ENCODE measurements at places on chromosomes 5 and 9.

GRCh38 chr5:12354686-12355085 is 450.4 kb upstream of the CTNND2 start:
- DNase-seq: no peak

GRCh38 chr9:32622948-32623347 is 12.5 kb downstream of the TAF1L start:
- DNase-seq: no peak

DNA sequence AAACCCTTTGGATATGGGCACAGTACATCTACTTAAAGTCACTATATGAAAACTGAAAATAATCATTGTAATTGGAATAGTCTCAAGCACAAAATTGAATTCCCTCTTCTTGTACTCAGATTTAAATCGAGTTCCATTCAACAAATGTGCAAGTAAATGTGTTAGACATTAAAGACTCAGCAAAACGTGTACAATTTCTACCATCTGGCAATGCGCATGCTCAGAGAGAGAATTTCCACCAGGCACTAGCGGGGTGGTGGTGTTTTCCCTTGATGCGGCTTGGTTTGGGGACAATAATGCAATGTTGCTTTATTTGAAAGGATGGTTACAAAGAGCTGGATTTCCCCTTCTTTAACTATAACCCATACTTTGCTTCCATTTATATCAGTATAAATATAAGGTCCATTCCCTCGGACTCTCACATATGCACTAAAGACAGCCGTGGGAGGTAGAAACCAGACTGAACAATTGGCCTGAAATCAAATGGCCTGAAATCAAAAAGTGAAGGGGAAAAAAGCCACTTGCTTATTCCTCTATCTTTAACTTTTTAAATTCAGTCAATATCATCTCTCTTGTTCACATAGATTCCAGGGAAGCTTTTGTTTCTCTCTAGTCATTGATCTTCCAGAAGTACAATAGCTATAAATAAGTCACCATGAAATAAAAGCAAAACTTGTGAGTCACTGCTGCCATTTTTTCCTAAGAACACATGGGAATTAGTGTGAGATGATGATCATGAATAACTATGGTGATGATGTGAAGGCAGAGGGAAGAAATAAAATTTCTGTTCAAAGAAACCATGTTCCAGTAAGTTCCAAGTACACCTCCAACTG is 59.2 kb downstream of the ADAMTS12 start:
- DNase-seq: no peak

GRCh38 chr5:36915653-36916052 is 39.1 kb downstream of the NIPBL start:
- DNase-seq: no peak

DNA sequence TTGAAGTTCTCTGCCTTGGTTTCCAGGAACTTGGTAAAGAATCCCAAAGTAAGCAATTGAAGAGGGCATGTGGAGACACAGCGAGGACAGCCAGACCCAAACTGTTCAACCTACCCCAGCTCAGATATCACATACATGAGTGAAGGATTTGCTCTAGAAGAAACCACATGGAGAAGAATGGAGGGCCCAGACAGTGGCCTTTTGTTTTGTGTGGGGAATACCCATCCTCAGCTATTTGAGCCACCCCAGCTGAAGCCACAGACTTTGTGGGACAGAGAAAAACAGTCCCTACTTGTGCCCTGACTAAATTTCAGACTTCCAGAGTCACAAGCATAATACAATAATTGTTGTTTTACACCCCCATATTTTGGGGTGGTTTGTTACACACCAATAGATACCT is 387.1 kb downstream of the ZSWIM6 start:
- DNase-seq: no peak

GRCh38 chr5:22390888-22391287 is 462.3 kb downstream of the CDH12 start:
- DNase-seq: no peak

- DNase-seq: no peak
Measured at GRCh38 chr5:80623999-80624398, 30.5 kb upstream of the MSH3 start.

DNA sequence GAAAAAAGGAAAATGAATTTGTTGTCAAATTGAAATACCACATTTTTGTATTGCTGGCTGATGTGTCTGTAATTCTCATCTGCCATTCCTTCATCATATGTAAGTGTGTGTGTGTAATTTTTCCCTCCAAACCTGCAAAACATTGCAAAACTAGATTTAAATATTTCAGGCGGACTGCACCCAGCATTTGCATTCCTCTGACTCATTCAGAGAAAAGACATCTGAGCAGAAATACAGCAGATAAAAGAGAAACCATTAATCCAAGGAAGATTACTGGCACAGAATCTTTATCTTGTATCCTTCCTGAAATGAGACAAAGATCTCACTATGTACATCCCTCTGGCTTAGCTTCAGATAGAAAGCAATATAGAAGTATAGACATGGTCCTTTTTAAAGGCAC is 275.3 kb downstream of the TMEM38B start:
- DNase-seq: no peak

GRCh38 chr9:133946840-133947486 is 45.2 kb downstream of the VAV2 start:
- DNase-seq: no peak

GRCh38 chr5:428219-428618 is 14.8 kb upstream of the EXOC3 start:
- DNase-seq: no peak

- no peak for DNase-seq
Measured at GRCh38 chr5:42919600-42919999, 107.9 kb upstream of the SELENOP start.

GRCh38 chr5:134453016-134453415 is 41.3 kb upstream of the CDKN2AIPNL start:
- DNase-seq: no peak
